ENCODE measurements at places on chromosomes 16 and 17. TPM values are rescaled to one million over a fixed set of nuclear protein-coding genes. Genes with fewer than 3 reads are reported as not detected.

Gene ZSCAN10
- total RNA-seq: 0.86 TPM

Gene ASGR2
- total RNA-seq: 0.49 TPM

Gene SSTR5
- total RNA-seq: 0.37 TPM

Gene C16orf92
- not detected for total RNA-seq

Gene HAP1
- 0.10 TPM for total RNA-seq

Gene KRT12
- 4.4 TPM for total RNA-seq

Gene CCL5
- 4.4 TPM for total RNA-seq

Gene SPNS2
- 13.7 TPM for total RNA-seq

Measured in colonic mucosa (tissue), 4 donors.